ENCODE measurements at places on chromosomes 2 and 18. TPM values are rescaled to one million over a fixed set of nuclear protein-coding genes. Genes with fewer than 3 reads are reported as not detected.

DNA sequence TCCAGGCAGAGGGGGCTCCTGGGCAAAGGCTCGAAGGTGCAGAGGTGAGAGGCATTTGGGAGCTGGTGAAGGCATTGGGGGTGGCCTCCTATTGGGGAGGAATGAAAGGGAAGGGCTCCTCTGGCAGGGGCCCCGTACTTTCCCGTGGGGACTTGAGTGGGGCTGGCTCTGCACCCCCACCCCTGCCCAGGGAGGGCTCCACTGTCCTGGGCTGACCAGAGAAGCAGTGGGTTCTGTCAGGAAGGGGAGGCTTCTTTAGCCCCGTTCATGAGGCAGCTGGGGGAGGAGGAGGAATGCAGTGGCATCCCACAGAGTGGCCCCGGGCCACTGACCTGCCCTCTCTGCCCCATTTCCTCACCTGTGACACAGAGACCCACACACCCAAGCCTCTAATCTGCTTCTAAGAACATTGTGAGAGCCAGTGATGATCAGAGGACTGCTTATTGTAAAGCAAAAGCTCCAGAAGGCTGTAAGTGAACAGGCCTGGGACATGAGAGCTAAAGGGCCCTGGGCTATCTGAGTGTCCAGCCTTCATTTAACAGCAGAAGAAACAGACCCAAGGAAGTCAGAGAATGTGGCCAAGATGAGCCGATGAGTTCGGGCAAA is 38.6 kb upstream of the GPAT2 start:
- DNase-seq: no peak
- no peaks in the 10 kb centered on the region for H3K27me3 ChIP-seq
- no peaks in the 10 kb centered on the region for H3K36me3 ChIP-seq
- H3K27ac ChIP-seq: no peak overlapping the region
- no peaks in the 10 kb centered on the region for H3K4me1 ChIP-seq

DNA sequence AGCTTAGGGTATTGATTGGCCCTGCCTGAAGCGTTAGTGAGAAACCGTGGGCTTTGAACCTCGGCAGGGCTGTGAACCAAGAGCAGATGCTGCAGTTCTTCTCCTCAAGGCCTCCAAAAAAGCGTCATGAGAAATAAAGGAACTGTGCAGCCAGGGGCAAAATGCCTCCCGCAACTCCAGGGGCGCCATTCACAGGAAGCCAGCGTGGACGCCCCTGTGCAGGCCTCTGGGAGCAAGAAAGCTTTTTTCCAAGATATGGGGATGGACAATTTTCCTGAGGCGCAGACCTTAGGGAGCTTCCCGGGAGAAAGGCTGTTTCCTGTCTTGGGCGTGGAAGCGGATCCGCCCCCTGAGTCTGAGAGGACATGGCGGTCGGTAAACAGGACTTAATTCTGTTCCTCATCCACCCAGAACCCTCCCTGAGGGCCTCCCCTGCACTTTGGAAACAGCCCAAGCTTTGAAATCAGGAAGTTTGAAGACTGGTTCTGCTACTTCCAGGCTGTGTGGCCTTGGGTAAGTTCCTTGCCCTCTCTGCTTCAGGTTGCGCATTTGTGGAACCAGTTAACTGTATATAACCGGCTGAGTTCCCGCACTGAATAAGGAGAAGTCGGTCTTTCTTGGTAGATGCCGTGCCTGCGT is 29.6 kb upstream of the CABLES1 start:
- DNase-seq: no peak
- no peak overlapping the region for H3K27ac ChIP-seq
- no peaks in the 10 kb centered on the region for H3K4me1 ChIP-seq
- H3K36me3 ChIP-seq: no peaks in the 10 kb centered on the region
- no peaks in the 10 kb centered on the region for H3K27me3 ChIP-seq
- no peak overlapping the region for H3K4me3 ChIP-seq

Gene ALPP
- not detected for total RNA-seq

Gene NOSTRIN
- total RNA-seq: 34.3 TPM

Gene PDCD1
- total RNA-seq: 17.5 TPM
